GDM1 (cell line): ENCODE measurements at places on chromosomes 1 and 21.

DNA sequence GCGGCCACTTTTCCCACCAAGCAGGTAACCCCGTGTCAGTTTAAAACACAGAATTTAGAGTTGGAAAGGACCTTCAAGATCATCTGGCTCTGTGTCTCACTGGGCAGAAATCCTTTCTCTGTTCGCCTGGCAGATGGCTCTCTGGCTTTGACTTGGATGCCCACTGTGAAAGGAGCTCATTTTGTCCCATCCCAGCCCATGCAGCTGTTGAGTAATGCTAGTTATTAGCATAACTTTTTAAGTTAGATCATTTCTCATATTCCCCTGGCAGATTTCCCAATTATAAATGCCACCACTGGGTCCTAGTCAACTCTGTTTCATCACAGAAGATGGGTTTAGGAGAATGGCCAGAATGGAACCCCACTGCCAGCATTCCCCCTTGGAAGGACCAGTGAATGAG, 55.9 kb downstream of the SLC35F3 start:
- no peak for DNase-seq

DNA sequence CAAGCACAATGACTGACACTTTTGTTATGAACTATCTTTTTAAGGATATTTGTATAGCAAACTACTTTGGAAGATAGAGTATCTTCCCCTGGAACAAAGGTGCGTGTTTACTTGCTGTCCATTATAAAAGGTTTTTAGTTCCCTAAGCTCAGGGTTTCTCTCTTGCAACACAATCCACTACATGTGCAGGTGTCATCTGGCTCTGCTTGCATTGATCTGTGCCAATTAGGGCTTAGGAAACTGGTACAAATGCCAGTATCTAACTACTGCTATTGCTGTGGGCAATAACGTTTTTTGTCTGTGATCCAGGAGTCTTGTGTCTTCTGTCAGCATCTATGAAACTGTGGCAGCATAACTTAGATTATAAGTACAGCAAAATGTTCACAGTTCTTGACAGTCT, 68.3 kb upstream of the ABCD3 start:
- DNase-seq, result no peak

- no peak for DNase-seq
Observed at GRCh38 chr1:10428984-10429383, 1.2 kb upstream of the CENPS start.

- no peak for DNase-seq
Observed at GRCh38 chr1:92690212-92690906, 94.5 kb downstream of the EVI5 start.

DNA sequence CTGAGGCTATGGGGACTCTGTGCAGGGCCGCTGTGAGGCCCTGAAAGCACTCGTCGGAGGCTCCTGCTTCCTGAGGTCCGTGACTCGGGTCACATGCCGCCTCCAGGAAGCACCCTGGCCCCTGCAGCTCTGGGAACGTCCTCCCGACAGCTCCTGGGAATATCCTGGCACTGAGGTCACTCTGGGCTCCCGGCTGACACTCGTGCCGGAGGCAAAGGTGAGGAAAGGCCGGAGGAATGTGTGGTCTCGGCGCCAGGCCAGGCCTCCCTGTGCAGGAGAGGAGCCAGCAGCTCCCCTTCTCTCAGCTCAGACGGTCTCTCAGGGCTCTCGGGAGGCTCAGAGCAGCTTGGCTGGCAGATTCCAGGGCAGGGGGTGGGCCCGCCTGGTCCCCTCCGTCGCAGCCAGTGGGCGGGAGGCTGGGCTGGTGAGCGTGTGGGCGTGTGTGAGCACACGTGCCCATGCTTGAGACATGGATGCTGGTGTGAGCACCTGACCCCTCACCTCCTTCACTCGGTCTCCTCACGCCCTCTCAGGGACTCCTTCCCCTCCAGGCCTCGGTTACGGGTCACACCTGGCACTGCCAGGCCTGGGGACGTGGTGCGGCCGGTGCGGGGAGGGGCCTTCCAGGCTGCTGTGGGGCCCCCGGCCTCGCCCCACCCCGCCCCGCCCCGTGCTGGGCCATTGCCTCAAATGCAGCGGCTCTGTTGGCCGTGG, 5.5 kb upstream of the RNF223 start:
- peak; percentile 9 for DNase-seq

GRCh38 chr1:39635205-39635870, 4.1 kb downstream of the HEYL start:
- no peak for DNase-seq

DNA sequence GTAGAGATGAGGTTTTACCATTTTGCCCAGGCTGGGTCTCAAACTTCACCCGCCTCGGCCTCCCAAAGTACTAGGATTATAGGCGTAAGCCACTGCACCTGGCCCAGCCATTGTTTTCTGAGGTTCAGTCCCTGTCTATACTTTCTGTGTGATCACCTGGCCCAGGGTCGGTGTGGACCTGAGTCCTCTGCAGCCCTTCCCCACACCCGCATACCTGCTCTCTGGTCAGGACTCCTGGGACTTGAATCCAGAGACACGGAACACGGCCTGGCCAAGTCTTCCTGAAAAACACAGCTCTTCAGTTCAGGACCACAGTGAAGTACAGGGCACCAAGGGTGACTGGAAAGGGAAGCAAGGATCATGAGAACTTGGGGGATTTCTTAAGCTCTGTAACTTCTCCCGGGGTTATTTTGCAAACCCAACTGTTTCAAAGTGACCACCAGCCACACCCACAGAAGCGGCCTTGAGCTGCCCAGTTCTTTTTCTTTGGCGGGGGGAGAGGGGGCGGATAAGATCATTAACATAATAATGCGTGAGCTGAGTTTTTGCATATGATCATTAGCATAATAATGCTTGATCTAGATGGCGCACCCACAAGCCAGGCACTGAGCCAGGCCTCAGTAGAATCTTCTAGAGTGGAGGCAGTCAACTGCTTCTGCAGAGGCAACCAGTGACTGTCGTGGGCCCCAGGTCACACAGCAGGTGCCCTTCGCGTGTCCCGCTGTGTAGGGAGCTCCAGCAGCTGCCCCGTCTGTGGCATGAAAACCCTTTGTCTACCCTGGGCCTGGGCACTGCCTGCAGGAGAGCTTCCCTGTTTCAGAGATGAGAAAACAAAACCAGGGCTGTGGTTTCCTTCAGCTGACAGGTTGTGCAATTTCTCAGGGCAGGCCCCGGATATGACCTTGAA, 1.7 kb upstream of the NADK start:
- peak; percentile 45 for DNase-seq

- DNase-seq, result no peak
Observed at GRCh38 chr1:168582688-168583336, 6.4 kb downstream of the XCL1 start.

DNA sequence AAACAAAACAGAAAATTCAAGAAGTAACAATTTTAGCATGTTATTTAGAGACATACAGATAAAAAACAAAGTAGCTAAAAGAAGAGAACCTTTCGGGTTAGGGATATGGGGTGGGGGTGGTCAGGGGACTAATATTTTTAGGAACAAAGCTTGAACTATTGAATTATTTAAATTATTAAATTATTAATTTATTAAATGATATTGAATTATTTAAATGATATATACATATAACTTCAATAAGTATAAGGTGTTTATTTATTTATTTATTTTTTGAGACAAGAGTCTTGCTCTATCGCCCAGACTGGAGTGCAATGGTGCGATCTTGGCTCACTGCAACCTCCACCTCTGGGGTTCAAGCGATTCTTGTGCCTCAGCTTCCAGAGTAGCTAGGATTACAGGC, 36.0 kb downstream of the EIF2B3 start:
- DNase-seq, result no peak

- no peak for DNase-seq
Observed at GRCh38 chr1:206847946-206848345, 17.5 kb upstream of the IL20 start.

DNA sequence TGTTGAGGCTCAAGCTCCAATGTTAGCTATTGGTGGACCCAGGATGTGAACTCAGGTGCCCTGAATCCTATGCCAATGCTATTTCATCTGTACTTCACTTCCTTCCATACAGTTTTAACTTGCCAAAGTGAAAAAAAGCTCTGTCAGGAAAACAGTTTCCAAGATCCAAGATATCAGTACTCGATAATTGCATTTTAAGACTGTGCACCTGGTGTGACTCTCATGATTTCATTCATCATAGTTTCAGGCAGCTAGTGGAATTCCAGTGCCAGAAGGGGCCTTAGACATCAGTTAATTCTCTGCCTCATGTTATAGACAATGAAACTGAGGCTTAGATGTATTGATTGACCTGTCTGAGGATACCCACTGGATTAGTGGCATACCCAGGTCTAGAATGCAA, 26.5 kb upstream of the LEPR start:
- no peak for DNase-seq

GRCh38 chr1:92698932-92699331, 86.0 kb downstream of the EVI5 start:
- DNase-seq, result no peak

GRCh38 chr1:26733982-26734381, 38.2 kb downstream of the ARID1A start:
- no peak for DNase-seq

DNA sequence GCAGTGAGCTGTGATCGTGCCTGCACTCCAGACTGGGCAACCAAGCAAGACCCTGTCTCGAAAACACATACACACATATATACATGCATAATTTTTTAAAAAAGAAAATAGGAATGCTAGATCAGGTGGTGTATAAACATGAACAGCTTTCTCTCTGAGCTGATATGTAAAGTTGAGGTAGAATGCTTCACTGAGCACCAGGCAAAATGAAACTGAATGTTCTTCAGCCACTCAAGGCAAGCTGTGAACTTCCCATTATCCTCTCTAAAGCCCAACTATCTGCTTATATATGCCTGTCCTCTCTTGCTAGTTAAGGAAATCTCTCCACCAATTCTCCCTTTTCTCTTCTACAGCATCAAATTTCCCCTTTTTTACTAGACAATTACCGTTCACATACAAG, 93.0 kb downstream of the NUF2 start:
- DNase-seq, result no peak

GRCh38 chr21:42688841-42689371, 35.5 kb downstream of the PDE9A start:
- DNase-seq, result no peak

- no peak for DNase-seq
Observed at GRCh38 chr1:62597281-62597680, at the start of gene ANGPTL3. TSS of gene ANGPTL3 (plus strand) at chr1:62597520. CDS start at chr1:62597567, 47 bp downstream.
